ENCODE measurements at places on chromosomes 7 and 10. TPM values are rescaled to one million over a fixed set of nuclear protein-coding genes. Genes with fewer than 3 reads are reported as not detected.

GRCh38 chr10:21638681-21639080 is 104.6 kb downstream of the MLLT10 start:
- DNase-seq = no peak

- no peak for DNase-seq
Measured at GRCh38 chr10:34339816-34340553, 475.1 kb downstream of the PARD3 start.

- DNase-seq = no peak
Measured at GRCh38 chr7:78435355-78435754, 636.8 kb downstream of the PHTF2 start.

DNA sequence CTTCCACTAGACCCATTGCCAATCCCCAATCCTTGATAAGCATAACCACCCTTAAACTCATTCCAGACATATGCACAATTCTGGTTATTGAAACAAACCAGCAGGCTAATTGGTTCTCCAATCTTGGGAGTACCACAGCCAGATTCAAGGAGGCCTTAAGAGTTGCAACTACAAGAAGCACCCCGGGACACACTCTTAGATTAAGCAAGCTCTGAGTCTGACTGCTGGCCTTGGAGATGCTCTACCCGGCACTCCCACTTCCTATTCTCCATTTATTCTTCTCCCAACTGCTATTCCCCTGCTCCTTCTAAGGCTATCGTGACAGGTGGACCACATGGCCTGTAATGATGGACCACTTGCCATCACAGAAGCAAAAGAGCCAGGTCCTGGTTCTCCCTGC is 40.3 kb downstream of the CYTH3 start:
- no peak for DNase-seq

Gene PLOD3
- 81.9 TPM for total RNA-seq

Gene ADRB1
- 1.6 TPM for total RNA-seq

- DNase-seq = no peak
Measured at GRCh38 chr7:92177362-92177761, 1.6 kb downstream of the LRRD1 start.

DNA sequence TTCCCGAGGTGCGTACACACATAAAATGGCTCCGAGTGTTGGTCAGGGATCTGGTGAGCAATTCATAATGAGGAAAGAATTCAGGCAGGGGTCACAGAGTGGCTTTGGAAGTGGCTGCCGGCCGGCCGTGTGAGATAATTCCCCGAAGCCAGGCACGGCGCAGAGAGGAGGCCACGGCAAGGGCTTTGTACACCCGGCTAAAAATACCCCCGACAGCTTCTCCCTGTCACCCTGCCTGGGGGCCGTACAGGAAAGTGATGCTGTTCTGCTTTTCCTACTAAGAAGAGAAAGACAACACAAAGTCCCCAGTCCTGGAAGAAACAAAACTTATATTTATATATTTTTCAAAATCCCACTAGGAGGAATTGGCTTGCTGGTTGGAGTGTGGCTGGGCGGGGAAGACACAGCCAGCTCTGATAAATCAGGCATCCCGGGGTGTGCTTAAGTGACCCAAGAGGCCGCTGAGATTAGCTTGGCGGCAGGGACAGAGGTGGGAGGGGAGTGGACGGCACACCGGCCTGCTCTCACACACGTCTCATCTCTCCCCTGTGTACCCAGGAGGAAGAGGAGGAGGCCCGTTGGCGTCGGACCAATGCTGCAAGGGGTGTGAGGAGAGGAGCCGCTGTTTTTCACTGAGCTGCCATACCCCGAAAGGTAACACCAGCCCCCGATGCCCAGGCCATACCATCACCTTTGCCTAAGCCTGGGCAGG is 70.5 kb downstream of the ZMIZ1 start:
- DNase-seq = peak; percentile 34

- DNase-seq = no peak
Measured at GRCh38 chr7:27958933-27959548, 219.1 kb downstream of the TAX1BP1 start.

- DNase-seq = no peak
Measured at GRCh38 chr7:4835398-4836205, 26.2 kb downstream of the PAPOLB start.

Gene TAS2R60
- total RNA-seq = not detected

Gene FKBP6
- not detected for total RNA-seq

Gene SUN3
- total RNA-seq = not detected

Gene CCL24
- total RNA-seq = 7.4 TPM
